ENCODE measurements at places on chromosomes 4 and X.

GRCh38 chr4:178387756-178388155 lies 945.5 kb upstream of the AGA start:
- no peak for DNase-seq

GRCh38 chr4:10706236-10706635 lies 21.7 kb upstream of the CLNK start:
- no peak for DNase-seq

- no peak for DNase-seq
These were observed 645 bp upstream of the OPHN1 start for GRCh38 chrX:68433981-68434299.

DNA sequence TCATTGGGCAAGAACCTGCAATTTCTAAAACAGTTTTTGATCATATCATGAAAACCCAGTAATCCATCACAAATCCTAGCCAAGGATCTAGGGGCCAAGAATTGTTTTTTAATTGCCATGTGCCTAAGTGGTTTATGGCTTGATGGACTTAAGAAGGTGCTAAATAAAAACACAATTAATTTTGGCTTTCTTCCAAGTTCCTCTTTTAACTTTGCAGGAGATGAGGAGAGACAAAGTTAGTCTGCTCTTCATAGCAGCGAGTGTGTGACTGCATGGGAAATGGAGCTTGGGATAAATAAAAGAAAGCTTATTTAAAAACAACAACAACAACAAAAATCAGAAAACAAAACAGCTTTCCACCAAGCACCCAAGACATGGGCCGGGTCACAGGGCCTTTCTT lies 41.4 kb downstream of the ARHGEF9 start:
- DNase-seq, result no peak

- no peak for DNase-seq
These were observed 7.1 kb downstream of the PRAF2 start for GRCh38 chrX:49066690-49067089.

DNA sequence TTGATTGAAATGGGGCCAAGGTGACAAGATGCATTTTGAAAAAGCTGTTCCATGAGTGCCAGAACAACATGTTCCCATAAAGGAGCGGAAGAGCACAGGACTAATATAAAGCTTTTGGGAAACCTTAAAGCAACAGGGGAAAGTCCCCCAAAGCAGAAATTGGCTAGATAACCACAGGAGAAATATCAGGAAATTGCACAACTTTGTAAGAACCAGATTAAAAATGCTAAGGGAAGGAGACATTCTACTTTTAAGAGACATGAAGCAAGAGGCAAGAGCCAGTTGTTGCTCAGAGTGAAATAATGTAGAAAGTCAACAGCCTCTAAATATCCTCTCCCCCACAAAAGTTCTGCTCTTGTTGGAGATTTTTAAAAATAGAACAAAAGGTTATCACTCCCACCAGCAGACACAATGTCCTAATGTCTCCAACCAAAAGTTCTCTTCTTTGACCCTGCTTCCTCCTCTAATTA lies 85.2 kb upstream of the LNX1 start:
- no peak for DNase-seq

DNA sequence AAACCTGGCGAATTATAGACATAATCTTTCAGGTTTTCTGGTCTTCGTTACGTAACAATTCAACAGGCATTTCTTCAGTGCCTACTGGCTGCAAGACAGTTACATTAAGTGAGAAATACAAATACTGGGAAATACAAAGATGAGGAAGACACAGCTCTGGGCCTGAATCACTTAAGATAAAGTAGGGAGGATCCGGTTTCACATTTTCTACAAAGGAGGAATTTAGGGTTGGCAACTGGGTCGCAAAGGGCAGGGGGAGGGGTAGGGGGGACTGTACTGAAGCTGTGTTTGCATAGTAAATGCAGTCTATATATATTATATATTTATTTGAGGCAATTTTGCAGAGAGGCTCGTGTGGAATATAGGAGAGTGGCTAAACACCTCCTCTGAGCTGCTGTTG lies 107.4 kb downstream of the MAML3 start:
- no peak for DNase-seq

GRCh38 chr4:109611045-109611646 lies 51.1 kb downstream of the MCUB start:
- DNase-seq, result no peak

DNA sequence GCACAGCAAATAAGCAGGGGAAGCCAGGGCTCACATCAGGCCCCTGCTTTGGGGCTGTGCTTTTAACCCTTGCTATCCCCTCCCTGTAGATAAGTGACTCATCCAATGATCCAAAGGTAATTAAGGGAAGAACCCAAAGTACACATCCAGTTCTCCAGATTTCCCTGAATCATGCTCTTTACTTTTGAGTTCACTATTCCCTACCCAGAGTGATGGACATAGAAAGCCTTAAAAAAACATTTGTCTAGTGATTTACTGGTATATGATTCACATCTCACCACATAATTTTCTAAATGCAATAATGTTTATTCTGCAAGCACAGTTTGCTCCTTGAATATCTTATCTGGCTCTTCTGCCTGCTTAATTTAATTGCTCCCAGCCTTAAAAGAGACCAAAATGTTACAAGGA lies 136.2 kb downstream of the PPP3CA start:
- no peak for DNase-seq

DNA sequence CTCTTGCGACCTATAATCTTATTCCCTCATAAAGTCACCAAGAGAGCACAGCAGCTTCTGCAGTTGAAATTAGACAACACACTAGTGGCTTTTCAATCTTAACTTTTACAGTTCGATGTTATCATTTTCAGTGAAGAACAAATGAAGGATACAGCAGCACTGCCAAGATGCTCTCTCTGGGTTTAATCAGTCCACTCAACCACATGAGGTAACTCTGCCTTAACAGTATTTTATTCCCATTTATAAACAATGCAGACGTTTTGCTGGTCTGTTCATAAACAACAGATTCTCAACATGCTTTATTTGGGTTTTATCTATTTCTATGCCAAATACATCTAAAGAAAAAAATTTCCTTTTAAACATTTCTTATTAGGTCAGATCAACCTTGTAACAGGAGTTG lies 646.0 kb upstream of the FAM241A start:
- DNase-seq, result no peak

- DNase-seq, result no peak
These were observed 34.9 kb downstream of the MMRN1 start for GRCh38 chr4:89929425-89930159.

GRCh38 chr4:53917729-53918128 lies 146.7 kb downstream of the CHIC2 start:
- DNase-seq, result no peak

DNA sequence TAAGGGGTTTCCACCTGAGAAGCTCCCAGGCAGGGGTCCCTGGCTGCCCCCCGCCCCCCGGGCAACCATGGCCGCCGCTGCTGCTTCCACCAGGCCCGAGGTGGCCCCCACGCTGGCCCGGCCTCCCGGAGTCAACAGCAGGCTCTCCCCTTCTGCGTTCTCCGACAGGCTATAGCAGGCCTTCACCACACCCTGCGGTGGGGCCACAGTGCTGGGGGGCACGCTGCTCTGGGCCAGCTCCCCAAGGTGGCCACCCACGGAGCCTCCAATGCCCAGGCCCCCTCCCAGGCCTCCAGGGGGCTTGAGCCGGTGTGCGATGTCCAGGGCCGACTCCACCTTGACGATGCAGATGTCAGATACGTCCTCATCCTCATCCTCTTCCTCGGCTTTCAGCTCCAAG lies 72.5 kb downstream of the UBE2K start:
- no peak for DNase-seq

DNA sequence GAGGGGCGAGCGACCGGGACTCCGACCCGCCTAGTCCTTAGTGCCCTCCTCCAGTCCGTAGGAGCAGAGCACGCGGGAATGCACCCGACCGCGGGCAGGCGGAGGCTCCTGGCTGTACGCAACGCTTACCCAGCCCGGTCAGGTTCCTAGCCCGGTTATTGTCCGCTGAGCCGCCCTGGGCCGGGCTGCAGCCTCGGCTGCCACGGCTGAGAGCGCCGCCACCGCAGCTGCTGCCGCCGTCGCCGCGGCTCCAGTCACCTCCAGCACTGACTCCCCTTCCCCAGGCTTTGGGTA lies at the start of gene AMER1:
AMER1 (minus strand) TSS at position 268 of the 294 bp plus-strand sequence. CDS start 12,422 bp downstream, outside the sequence.
- no peak for DNase-seq

DNA sequence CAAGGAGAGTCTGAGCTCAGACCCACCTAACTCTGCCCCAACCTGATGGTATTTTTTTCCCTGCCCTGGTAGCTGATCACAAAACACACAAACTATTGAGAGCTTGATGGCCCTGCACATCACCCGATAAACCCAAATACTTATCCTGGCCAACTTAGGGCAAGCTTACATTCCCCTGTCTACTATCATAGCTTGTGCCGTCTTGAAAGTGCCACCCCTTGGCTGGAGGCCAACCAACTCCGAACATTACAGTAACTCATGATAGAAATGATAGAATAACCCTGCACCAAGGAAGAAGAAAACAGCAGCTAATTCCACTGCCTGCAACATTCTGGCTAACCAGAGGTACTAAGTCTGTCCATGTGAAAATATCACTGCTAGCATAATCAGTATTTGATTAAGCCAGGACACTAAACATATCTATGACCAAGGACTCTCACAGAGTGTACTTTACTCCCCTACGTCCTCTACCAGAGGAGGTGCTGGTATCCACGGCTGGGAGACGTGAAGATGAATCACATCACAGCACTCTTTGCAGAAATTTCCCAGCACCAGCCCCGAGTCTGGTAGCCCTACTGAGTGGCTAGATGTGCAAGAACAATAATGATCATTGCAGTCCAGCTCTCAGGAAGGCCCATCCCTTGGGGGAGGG lies 8.9 kb downstream of the STBD1 start:
- DNase-seq, result no peak

- DNase-seq, result no peak
These were observed 58.6 kb upstream of the PAGE5 start for GRCh38 chrX:55161581-55161980.

DNA sequence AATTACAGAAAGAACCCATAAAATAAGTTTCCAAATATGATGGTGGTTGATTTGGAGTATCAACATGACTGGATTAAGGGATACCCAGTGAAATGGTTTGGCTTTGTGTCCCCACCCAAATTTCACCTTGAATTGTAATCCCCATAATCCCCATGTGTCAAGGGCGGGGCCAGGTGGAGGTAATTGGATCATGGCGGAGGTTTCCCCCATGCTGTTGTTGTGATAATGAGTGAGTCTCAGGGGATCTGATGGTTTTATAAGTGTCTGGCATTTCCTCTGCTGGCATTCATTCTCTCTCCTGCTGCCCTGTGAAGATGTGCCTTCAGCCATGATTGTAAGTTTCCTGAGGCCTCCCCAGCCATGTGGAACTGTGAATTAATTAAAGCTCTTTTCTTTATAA lies 39.1 kb downstream of the WDFY3 start:
- DNase-seq, result no peak

GRCh38 chr4:53644607-53645006 lies 53.3 kb upstream of the LNX1 start:
- DNase-seq, result no peak

DNA sequence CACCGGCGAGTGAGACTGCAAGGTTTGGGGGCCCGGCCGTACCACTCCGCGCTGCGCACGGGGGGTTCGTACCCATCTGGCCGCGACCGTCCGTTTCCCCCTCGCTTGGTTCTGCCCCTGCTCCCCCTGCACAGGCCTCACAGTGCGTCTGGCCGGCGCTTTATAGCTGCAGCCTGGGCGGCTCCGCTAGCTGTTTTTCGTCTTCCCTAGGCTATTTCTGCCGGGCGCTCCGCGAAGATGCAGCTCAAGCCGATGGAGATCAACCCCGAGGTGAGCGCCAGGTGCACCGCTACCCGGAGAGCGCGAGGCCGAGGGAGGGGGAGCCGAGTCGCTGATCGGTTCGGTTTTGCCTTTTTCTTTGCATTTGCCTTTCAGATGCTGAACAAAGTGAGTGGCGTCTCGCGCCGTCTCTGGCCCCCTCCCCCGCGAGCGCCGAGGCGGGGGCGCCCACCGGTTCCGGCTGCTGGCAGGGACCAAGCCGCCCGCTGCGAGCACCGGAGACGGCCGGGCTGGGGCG lies at the start of gene UCHL1:
UCHL1 (plus strand) TSS at position 189 of the 517 bp plus-strand sequence; CDS start at position 238, 49 bp downstream.
- peak; percentile 91 for DNase-seq

- DNase-seq, result no peak
These were observed 486.5 kb downstream of the ARAP2 start for GRCh38 chr4:35757836-35758235.

GRCh38 chr4:14496408-14496807 lies 505.9 kb upstream of the CPEB2 start:
- DNase-seq, result no peak

- DNase-seq, result no peak
These were observed 35.4 kb upstream of the PDLIM5 start for GRCh38 chr4:94416335-94416734.

- DNase-seq, result no peak
These were observed 43.0 kb downstream of the ENPEP start for GRCh38 chr4:110518889-110519490.

DNA sequence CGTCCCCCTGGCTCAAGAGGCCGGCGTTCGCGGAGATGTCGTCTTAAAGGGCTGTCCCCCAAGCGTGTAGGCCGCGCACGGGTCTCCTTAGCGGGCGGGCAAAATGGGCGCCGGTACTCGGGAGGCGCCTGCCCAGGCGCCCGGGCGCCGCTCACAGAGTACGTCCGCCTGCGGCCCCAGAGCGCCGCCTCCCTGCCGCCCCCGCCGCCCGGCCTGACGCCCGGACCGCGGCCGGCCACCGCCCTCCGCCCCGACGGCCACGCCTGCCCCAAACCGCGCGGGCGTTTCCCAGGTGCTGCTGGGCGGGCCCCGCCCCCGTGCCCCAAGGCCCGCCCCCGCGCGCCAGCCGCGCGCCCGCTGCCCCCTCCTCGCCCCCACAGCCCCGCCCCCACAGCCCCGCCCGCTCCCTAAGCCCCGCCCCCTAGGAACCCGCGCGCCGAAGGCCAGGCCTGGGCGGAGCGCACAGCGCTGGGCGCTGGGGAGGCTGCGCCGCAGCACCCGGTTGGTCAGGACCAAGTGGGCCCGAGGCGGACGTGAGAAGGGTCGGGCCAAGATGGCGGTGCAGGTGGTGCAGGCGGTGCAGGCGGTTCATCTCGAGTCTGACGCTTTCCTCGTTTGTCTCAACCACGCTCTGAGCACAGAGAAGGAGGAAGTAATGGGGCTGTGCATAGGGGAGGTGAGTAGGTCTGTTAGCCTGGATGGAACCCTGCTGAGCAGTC lies at the start of the genes BRCC3, CMC4 and MTCP1:
BRCC3 (plus strand) TSS at position 534 of the 719 bp plus-strand sequence; CDS start at position 554, 20 bp downstream.
CMC4 (minus strand) TSS at position 162 of the 719 bp plus-strand sequence. CDS start 7,113 bp downstream, outside the sequence.
MTCP1 (minus strand) TSS at position 162 of the 719 bp plus-strand sequence. CDS start 5,126 bp downstream, outside the sequence.
- DNase-seq, result peak; percentile 66

DNA sequence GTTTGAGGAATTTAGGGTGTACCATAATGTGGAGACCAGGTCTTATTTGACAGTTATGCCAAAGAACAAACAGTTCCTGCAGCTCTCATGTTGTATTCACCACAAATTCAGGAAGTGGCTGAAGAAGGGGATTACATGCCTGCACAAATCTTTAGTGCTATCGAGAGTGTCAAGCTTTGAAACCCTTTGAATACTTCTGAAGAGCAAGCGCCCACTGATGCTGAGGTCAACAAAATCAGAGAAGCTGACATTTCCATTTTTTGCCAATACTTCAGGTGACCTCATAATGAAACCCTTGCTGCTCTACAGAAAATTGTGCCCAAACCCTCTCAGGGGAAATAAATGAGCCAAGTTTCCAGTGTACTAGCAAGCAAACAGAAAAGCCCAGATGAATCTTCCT lies 28.4 kb downstream of the PAK3 start:
- DNase-seq, result no peak

- DNase-seq, result no peak
These were observed 326.3 kb downstream of the RAPGEF2 start for GRCh38 chr4:159428975-159429692.

- DNase-seq, result no peak
These were observed 104.1 kb upstream of the GPRIN3 start for GRCh38 chr4:89411539-89412309.

All from NCI-H187 treated with DMSO at 0.1 percent for 48 hours (cell line).